ENCODE measurements at places on chromosomes 4 and X. TPM values are rescaled to one million over a fixed set of nuclear protein-coding genes. Genes with fewer than 3 reads are reported as not detected.

USP17L11 gene
- total RNA-seq: not detected

CYTL1 gene
- not detected for total RNA-seq

BEX5 gene
- not detected for total RNA-seq

FGF16 gene
- total RNA-seq: not detected

GAGE12G gene
- not detected for total RNA-seq

P2RY4 gene
- not detected for total RNA-seq

FAM9C gene
- total RNA-seq: not detected

NCAPG gene
- total RNA-seq: 22.0 TPM

NUDT10 gene
- total RNA-seq: 1.2 TPM

MANBA gene
- total RNA-seq: 15.8 TPM

SH2D1A gene
- total RNA-seq: not detected

CSAG3 gene
- not detected for total RNA-seq

SYP gene
- 2.9 TPM for total RNA-seq
